Hepatocyte (in vitro differentiated cells): ENCODE measurements at places on chromosomes 3 and 15. TPM values are rescaled to one million over a fixed set of nuclear protein-coding genes. Genes with fewer than 3 reads are reported as not detected.

Gene C3orf33
- 9.4 and 9.6 TPM in 2 replicates for total RNA-seq

Gene FMN1
- total RNA-seq, result 0.48 and 0.70 TPM in 2 replicates

Gene ADAMTS7
- total RNA-seq, result 9.9 and 14.7 TPM in 2 replicates

Gene OR4M2
- not detected in 2 replicates for total RNA-seq

Gene HRG
- total RNA-seq, result 1.7 and 3.8 TPM in 2 replicates
